Fibroblast of skin of left biceps (primary cell): ENCODE measurements at places on chromosomes 2 and 18.

GRCh38 chr2:206832873-206833272 lies 67.5 kb downstream of the FASTKD2 start:
- DNase-seq: no peak

DNA sequence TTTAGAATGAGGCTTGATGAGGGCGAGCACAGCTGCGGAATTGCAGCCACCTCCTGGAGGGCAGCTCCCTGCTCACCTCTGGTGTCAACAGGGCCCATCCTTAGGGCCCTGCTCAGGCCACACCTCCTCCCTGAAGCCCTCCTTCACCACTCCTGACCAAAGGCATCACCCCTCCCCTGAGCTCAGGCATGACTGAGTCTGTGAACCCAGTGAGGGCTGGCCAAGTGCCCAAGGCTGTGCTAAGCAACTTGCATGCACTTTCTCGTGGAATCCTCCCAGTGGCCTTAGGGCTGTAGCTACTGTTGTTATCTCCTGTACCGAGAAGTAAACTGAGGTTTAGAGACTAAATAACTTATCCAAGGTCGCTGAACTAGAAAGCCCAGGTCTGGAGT lies 101.7 kb downstream of the KLHL29 start:
- no peak for DNase-seq

GRCh38 chr2:216732334-216732733 lies 37.0 kb upstream of the IGFBP5 start:
- no peak for DNase-seq

GRCh38 chr2:197191940-197192322 lies 118.6 kb downstream of the ANKRD44 start:
- DNase-seq: no peak

- no peak for DNase-seq
Measured at GRCh38 chr2:85288244-85288725, 39.5 kb downstream of the TGOLN2 start.

GRCh38 chr2:120625865-120626560 lies 109.7 kb upstream of the GLI2 start:
- no peak for DNase-seq

- DNase-seq: no peak
Measured at GRCh38 chr2:174332217-174332963, 2.4 kb upstream of the SP9 start.

DNA sequence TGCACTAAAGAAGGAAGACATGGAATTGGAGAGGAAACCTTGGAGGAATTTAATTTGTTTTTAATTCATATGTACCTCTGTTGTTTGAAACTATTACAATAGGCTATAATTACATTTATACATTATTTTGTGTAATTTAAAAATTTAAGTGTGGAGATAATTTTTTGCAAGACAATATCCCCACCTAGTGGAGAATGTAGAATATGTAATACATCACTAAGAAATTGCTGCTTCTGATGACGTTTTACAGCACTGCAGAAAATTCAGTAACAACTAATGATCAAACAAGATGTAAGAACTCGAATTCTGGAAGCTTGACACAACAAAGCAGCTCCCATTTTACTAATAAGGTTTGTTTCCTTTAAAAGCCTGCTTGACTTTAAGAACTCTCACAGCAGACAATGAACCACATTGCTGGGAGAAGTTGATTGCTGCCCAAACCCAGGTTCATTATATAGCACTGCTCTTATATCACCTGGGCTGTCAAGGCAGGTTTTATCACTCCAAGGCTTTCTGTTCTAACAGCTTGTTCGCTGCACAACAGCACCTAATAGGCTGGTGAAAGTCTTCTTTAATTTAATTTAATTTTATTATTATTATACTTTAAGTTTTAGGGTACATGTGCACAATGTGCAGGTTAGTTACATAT lies 53.4 kb downstream of the THADA start:
- DNase-seq: peak; percentile 16

DNA sequence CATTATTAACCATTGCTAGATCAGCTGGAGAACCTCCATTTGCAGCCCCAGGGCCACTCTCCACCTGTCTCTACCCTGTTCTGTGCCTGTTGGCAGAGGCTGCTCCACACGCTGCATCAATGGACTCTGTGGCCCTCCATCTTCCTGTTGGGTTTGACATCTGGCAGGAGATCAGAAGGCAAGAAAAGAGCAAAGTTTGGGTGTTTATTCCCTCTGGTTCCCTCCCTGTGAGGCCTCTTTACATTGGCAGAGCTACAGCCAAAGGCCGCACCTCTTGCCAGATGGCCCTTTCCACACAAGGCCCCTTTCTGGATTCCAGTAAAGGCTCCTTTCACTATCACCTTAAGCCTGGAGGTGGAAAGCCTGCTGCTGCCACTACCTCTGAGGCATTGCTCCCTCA lies 110.9 kb upstream of the RND3 start:
- no peak for DNase-seq

DNA sequence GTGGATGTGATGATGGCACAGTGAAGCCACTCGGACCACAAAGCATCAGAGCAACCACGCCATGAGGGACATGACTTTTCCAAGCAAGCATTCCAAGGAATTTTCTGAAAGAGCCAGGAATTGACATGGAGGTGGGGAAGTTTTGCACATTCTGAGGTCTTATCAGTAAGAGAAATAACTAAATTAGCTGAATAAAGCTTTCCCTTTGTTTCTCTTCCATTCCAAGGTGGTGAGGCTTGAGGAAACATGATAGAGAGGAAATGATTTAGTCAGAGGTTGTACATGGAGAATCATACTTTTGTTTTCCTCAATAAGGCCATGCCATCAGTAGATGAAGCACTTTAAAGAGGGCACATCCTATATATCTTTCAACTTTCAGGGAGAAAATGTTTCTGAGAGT lies 115.7 kb upstream of the MMADHC start:
- no peak for DNase-seq

DNA sequence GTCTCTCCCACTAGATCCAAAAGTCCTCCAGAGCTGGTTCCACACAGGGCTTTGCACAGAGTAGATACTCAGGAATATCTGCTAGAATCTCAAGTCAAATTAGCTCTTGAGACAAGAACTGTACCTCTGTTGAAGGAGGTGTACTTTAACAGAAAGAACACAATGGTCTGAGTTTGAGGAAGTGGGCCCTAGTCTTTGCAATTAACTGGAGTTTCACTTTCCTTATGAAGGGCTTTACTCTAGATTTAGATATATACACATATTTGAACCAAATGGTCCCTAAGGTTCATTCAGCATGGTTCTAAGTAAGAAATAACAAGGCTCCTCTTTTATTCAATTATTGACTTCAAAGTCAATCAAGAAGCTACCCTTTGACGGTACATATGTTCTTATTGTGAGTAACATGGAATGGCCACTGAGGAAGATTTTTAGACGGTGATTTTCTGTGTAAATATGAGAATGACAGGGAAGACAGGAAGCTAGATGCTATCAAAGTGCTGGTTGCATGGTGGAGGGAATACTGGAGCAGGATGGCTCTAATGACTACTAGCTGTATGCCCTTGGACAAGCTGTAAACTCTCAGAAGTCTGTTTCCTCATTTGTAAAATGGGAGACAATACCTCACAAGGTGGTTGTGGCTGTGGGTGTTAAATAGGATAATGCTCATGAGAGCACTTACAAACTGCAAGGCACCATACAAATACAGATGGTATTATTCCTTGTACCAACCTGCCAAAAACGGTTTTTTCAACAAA lies 73.5 kb upstream of the SERTAD2 start:
- no peak for DNase-seq

DNA sequence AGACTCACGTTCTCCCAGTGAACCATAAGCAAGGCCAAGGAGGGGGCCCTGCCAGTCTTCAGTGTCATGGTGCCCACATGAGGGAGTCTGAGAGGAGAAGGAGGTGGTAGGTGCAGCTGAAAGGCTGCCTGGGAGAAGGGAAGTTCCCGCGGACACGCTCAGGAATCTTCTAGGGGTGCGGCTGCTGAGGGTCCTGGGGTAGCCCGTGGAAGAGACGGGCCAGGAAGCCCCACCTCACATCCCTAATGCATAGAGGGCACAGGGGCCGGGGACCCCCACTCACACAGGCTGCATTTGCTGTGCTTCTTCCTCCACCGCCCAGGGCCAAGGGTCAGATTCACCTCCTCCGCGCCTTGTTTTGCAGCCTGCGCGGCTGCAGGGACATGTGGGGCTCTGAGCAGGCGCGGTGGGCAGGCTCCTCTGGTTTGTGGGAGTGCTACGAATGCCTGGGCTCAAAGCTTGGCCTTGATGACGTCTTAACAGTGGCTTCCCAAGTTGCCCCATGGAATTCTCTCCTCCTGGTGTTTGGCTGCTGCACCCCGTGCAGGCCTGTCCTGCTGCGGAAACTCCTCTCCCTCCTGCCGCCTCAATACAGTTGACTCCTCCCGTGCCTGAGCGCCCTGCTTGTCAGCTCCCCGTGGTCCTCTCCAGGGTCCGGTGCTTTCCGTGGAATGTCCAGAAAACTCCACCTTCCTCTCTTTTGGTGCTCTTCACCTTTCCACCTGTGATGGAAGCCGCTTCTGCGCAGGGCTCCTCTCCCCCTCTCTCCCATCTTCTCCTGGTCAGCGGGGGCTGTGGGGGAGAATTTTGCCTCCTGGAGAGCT lies 95.7 kb downstream of the VAPA start:
- no peak for DNase-seq
